ENCODE measurements at places on chromosomes 11 and 22. TPM values are rescaled to one million over a fixed set of nuclear protein-coding genes. Genes with fewer than 3 reads are reported as not detected.
A peak's percentile ranks its signal among the peaks of the same experiment; 100 is the strongest.

GRCh38 chr22:32217465-32217864 is 12.6 kb upstream of the RFPL2 start:
- DNase-seq = no peak

DNA sequence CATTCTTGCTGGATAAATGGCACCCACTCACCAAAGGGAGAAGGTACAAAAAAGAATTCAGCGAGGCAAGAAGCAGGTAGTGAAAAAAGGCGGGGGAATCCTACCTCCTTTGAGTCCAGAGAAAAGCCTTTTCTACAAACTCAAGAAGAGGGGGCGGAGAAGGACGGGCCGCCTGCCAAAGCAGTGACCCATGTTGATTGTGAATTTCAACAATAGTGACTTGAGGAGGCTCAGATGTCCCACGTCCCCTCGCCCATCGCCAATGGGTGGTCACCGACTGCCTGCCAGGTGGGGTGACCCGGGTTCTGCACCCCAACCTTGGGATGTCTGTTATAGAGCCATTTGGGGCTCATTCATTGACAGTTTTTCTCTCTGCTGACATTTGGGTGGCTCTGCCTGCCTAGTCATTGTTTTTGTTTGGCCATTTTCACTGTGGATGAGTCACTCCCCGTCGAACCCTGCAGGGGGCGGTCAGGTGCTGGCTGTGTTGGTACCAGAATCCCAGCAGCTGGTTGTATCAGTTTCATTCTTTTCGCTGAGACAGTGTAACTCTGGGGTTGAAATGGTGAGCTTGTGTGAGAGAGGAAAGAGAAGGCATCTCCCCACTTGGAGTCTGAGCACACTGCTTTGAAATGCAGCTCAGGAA is 163.4 kb upstream of the NCAM1 start:
- DNase-seq = no peak

DNA sequence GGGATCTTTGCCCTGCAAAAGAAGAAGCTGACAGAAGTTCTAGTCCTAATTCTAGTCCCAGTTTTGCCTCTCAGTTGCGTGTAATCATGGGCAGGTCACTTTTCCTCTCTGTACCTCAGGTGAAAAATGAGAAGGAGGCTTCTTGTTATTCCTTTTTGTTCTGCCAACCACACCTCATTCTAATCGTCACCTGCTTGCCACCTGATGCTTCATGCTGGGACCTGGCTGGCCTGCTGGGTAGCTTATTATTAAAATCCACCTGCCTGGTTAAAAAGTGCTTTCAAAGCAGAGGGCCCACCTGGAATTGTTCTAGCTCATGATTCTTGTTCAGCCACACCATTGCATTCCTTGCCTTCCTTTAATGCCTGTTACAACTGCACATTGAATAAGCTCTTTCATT is 8.4 kb upstream of the ALG8 start:
- no peak for DNase-seq

DNA sequence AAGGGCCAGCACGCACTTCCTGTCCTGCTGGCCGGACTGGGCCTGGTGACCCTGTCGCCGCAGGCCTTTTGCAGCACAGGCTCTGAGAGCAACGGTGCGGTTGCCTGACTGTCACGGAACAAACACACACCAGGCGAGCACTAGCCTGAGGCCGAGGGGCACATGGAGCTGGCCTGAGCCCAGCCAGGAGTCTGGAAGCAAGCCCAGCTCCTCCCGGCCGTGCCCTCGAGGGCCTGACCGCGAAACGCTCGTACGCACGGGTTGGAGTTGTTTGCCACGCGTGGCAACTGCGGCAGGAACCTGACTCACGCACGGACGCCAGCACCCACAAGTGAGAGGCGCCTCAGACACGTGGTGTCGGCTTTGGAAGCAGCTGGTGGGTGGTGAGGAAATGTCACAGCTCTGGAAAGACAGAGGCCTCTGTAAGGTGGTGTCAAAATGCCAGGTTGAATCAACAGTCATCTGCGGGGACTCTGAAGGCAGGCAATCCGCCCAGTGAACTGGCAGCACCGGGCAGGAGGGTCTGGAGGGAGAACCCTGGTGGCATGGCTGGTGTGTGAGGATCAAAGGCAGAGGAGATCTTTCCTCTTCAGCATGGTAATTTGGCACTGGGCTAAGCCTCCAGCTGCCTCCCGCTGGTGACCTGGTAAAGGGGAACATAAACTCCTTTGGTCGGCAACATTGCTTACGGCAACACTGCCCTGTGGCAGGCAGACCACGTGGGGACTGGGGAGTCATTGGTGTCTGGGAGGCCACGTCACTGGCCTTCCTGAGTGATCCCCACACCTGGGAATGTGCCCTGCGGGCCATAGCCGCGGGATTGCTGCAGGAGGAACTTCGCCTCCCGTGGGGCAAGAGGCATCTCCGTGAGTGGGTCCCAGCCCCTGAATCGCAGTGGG is 15.3 kb upstream of the IL17REL start:
- DNase-seq = no peak

GRCh38 chr11:18791969-18792628 is 501 bp upstream of the PTPN5 start:
- DNase-seq = no peak

DNA sequence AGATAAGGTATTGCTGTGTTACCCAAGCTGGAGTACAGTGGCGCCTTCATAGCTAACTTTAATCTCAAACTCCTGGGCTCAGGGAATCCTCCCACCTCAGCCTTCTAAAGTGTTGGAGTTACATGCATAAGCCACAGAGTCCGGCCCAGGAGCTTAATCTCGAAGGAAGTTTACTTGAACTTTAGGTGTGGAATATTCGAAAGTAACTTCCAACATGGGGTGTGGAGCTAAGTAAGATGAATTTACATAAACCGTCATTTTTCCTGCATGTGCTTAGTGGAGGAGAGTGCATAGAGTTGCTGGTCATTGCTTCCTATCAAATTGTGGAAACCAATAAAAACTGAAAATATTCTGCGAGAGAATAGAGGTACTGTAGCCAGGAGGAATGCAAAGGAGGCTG is 1.5 kb downstream of the ATG13 start:
- no peak for DNase-seq

- DNase-seq = no peak
These were observed 2.5 kb downstream of the TBC1D22A start for GRCh38 chr22:46764779-46765485.

- no peak for DNase-seq
These were observed 3.1 kb downstream of the APBB1 start for GRCh38 chr11:6415797-6416196.

DNA sequence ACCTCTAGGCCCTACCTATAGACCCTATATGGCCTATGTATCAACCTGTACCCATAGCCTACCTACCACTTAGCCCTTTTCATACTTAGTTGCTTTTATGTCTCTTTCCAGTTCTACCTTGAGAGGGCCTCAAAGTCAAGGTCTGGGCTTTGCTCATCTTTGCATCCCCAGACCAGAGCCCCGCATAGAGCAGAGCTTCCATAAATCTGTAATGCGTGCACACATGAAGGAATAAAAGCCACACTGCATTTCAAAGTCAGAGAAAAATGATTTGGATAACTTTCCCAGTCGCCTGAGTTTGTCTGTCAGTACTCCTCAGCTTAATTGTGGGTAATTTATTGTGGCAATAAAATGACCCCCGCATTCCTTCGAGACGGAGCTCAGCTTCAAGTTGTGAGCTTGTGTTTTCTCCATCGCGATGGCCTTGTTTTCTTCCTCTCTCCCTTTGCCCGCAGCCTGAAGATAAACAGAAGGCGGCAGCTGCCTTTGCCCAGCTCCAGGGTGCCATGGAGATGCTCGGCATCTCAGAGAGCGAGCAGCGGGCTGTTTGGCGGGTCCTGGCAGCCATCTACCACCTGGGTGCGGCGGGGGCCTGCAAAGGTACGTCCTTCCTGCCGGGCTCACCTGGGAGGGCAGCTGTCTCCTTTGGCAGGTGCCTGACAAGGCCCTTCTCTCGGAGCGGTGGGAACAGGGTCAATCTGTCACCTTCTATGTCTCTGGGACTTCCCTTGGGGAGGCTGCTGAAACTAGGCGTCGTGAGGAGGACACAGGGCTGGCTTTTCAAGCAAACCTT is 55.7 kb downstream of the MYO18B start:
- DNase-seq = peak; percentile 34

DNA sequence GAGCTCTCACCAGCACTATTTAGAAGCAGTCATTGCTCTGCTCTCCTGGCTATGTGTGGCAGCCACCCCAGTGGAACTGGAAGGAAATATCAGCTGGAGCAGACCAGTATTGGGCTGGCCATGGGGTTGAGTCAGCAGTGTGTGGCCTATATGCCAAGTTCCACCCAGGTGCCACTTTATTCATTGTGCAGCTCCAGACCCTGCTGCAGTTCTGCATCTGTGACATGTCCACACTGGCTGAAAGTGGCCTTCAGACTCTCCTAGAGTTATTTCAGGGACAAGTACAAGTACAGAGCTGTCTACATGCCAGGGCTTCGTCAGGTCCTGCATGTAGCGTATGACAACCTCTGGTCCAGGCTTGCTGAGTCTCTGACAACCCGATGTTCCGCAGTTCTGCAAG is 55.2 kb downstream of the CABIN1 start:
- no peak for DNase-seq

GRCh38 chr11:122423273-122423672 is 232.2 kb upstream of the UBASH3B start:
- no peak for DNase-seq

DNA sequence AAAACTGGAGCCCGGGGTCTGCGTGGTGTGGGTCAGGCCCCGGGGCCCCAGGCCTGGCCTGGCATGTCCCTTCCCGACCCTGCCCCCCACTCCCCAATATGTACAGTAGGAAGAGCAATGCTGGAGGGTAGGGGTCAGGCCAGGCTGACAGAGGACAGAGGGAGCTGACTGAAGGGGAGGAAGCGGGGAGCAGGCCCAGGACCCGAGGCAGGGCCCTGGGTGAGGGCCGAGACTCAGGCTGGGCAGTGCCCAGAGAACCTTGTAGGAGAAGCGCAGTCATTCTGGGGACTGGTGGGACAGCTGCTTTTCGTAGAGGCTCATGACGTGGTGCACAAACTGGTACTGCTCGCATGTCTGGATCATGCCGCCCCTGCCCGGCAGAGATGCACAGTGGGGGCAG is 2.7 kb upstream of the IGSF22 start:
- DNase-seq = no peak

DNA sequence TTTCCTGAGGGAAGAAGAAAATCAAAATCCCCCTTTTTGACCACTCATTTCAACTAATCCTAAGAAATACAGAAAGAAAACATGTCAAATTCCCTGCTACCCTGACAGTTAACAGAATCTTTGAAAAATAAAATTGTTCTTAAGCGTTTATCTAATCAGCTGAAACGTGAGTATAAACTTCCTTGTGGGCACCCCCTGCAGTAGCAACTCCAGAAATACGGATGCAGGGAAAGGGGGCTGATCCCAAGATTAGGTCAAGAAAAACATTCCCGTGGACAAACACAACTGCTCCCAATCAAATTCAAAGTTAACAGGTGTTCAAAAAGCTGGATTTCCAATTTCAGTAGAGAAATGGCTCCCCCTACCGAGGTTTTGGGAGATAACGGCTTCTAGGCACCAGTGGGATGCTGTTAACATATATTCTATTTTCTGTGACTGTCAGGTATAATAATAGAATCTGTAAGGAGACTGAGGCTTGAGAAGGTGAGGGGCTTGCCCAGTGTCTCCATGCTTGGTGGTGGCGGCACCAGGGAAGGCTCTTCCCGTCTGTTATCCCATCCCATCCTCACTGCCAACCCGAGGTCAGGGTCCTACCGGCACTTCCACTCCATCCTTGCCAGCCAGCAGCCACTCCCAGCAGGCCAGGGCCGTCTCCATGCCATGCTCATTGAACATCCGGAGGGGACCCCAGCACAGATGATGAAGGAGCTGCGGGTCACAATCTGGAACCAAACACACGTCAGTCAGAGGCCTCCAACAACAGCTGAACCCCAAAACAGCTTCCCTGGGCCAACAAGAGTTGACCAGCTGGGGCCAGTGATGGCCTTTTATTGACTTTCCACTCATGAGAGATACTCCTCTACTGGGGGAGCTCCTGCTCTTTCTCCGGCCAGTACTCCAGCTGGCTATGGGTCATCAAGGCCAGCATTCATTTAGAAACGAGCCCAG is 32.0 kb upstream of the SERPIND1 start:
- DNase-seq = peak; percentile 37

GRCh38 chr22:38014083-38014482 is 29.7 kb upstream of the SOX10 start:
- DNase-seq = no peak

DNA sequence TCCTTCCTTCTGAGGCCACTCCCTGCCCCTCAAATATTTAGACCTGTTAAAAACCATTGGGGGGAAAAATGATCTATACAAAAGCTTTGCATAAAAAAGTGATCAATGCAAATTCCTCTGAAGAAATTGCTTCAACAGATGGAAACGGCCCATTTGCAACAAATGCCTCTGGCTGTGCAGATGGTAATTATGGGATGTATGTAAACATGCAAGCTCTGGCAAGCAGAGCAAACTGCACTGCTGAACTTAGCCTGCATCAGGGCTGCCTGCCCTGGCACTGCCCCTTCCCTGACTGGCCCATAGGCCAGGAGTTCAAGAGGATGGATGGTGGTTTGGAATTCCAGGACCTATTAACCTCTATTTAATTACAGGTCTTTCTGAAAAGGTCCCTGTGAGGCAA is 388.7 kb downstream of the MIAT start:
- DNase-seq = no peak

- DNase-seq = no peak
These were observed 3.5 kb upstream of the BACE1-AS start for GRCh38 chr11:117287668-117288067.

GRCh38 chr11:100562128-100562527 is 125.0 kb upstream of the ARHGAP42 start:
- no peak for DNase-seq

GRCh38 chr11:44261800-44262591 is 47.9 kb downstream of the ALX4 start:
- DNase-seq = no peak

DNA sequence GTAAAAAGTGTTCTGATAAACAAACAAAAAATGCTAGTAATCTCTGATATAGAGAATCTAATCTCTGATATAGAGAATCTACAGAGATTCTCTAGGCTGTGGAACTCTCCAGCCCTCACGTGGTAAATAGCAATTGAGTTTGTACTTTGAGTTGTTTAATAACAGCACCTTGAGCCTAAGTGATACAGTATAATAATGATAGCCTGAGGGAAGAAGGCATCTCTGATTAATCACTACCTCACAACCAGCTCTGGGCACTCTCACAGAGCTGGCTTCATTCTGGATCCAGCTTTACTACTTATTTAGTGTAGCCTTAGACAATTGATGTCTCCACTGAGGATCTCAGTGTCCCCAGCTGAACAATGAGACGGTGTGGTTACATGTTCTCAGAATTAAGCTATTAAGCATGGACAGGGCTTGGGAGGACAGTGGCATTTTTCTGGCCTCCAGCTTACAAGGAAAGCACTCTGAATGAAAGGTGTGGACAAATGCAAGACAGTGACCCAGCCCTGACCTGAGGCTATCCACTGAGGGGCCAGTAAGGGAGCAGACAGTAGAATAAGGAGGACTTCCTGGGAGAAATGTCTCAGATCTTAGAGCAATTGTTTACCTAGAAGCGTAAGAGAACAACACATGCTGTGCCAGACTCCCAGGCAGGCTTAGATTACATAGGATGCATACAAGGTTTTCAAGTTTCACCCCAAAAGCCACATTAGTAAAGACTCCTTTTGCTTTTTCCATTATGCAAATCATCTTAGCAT is 88.7 kb upstream of the DRD2 start:
- DNase-seq = no peak

The MED15 gene
- polyA plus RNA-seq = 47.7 TPM

The HSPB2 gene
- 2.1 TPM for polyA plus RNA-seq

The SSH3 gene
- 22.8 TPM for polyA plus RNA-seq

The HBD gene
- polyA plus RNA-seq = 0.38 TPM

The OR51B5 gene
- polyA plus RNA-seq = 0.20 TPM

The OR4D5 gene
- not detected for polyA plus RNA-seq

All from left kidney (tissue), 8 donors.